Activated CD8-positive, alpha-beta memory T cell treated with anti-CD3 and anti-CD28 coated beads, Interleukin-2, amount 50 U/mL, for 4 hours (primary cell): ENCODE measurements at places on chromosomes 12 and 14.

- DNase-seq = no peak
These were observed 49.8 kb downstream of the NTN4 start for GRCh38 chr12:95740751-95741150.

- DNase-seq = no peak
These were observed 913.6 kb downstream of the GALC start for GRCh38 chr14:87079416-87079815.

- no peak for DNase-seq
These were observed 50.8 kb downstream of the RPS6KA5 start for GRCh38 chr14:91009501-91010152.

- no peak for DNase-seq
These were observed 3.0 kb downstream of the ERO1A start for GRCh38 chr14:52692248-52692962.

DNA sequence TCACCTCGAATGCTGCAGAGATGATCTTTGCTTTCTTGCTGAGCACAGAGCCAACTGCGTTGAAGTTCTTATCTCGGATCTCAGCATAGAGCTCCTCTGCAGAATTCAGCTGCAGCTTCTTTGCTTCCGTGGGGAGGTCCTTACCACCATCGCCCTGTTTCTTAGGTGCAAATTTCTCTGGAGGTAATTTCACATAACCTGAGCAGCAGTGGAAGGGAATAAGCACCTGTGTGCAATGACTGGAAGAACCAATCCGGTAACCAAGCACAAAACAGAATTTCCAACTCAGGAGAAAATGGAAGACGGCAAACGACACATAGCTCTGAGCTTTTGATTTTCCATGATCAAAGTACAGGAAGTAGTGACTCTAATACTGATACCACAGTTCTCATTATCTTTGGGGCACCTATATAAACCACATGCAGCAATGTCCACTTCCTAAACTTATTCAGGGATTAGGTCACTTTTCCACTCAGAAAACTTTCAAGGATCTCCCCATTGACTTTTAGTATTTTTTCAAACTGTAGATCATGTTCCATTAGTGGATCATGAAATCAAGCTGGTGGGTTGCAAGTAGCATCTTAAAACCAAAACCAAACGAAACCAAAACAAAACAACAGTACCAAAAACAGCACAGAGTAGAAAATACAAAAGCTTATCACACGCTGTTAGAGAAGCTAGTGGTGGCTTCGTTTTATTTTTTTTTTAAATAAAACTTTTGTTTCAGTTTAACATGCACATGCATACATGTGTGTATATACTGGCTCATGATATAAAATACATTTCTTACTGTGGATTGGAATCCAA, 18.9 kb upstream of the DIABLO start:
- no peak for DNase-seq

DNA sequence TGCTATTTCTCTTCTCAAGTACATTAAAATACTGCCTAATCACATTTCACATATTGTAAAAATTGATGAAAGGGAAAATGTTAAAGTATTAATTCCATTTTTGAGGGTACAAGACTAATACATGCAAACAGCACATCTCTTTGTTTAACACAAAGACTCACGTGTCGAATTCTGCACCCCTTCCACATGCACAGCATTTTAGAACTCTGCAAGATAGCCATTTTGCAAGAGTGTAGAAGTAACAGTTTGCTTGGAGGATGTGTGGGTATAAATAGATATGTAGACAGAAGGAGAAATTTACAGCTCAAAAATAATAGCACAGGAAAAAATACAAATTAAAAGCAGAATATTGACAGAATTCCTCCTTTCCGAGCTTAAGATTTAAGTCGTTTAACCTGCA, 2.5 kb downstream of the GRIN2B start:
- no peak for DNase-seq

DNA sequence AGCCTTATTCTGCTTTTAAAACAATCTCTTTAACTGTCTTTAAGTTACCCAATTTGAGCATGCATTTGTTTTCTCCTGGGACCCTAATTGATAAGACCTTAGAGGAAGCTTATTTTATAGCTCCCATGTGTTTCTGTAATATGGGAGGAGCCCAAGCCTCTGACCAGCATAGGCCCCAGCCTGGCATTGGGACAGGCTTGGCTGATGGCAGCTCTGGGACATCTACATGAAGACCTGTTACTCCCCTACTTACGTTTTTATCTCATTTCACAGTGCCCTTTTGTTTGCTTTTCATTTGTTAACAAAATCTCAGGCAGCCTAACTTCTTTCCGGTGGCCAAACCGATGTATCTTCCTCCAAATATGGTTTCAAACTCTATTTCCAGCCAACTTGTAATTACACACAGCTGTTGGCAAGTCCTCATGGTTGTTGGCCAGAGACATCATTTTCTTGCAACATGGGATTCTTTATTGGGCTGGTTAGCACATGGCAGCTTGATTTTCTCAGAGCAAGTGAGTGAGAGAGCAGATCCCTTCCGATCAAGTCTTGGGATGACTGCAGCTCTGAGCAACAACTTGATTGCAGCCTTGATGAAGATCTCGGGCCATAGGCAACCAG, 1117.5 kb downstream of the AACS start:
- DNase-seq = no peak

GRCh38 chr14:70084226-70084625, 104.5 kb downstream of the SLC8A3 start:
- DNase-seq = no peak
